Activated CD8-positive, alpha-beta memory T cell treated with anti-CD3 and anti-CD28 coated beads for 1 hour (primary cell): ENCODE measurements at places on chromosomes 2 and 18.

GRCh38 chr2:229725716-229726574 is 11.6 kb upstream of the DNER start:
- no peak for DNase-seq

DNA sequence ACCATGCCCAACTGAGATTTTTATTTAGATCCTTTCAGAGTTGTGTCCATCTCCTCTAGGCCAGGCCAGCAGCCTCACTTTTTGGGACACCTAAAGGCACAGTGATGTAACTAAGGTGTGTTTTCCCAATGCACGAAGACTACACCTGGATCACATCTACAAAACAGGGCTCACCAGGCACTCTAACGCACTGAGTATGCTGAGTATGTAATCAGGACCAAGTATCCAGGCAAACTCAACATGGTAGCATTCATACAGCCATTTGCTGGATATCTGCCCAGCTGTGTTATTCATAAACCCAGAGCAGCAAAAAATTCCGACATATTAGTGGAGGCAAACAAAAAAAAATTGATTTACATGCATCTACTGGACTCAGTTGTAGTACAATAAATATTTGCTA is 33.8 kb downstream of the LPIN2 start:
- DNase-seq: no peak

DNA sequence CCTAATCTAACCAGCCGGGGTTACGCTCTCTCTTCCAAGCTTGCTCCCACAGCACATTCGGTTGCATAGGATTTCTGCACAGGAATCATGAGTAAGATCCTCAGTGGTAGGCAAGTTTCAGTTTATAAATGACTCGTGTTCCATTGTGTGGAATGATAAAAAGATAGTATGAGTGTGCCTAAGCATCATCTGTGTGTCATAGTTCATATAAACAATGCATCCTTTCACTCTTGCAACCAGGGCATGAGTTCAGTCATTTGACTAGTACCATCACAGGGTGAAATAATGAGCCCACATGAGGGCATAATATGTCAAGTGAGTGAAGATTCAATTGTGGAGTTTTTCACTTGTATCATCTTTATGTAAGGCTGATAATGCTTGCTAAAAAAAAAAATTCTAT is 417.1 kb upstream of the CDH2 start:
- no peak for DNase-seq

DNA sequence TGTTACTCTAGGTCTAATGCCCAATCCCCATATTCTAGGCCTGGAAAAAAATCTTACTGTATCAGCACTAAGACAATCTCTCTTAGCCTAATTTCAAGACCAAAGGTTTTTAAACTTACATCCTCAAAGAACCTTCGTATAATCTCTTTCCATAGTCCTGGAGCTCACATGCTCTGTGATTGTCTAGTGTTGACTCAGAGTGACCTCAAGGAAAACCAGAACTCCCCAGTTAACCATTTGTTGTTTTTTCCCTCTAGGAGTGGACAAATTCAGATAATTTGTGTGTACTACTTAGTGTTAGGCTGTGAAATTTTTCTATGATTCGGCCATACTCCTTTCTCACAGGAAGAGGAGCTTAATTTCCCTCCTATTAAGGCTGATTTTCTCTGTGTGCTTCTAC is 536.1 kb downstream of the SLC4A3 start:
- no peak for DNase-seq

GRCh38 chr2:44314362-44314761 is 39.1 kb downstream of the SLC3A1 start:
- no peak for DNase-seq

DNA sequence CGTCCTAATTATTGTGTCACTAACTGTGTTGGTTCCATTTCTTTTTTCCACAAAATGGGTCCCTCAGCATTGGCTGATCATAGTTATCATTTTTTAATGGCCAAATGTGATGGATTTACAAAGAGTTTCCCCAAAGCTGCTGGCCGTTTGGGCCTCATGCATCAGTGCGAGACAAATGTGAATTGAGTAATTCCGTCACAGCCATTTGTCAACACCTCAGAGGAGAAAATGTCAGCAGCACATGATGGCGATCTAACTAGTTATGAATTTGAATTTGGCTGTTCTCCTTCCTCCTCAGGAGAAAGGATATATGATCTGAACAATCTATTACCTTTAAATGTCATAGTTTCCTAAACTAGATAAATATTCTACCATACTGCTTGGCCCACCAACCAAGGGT is 54.9 kb upstream of the SP3 start:
- DNase-seq: no peak

DNA sequence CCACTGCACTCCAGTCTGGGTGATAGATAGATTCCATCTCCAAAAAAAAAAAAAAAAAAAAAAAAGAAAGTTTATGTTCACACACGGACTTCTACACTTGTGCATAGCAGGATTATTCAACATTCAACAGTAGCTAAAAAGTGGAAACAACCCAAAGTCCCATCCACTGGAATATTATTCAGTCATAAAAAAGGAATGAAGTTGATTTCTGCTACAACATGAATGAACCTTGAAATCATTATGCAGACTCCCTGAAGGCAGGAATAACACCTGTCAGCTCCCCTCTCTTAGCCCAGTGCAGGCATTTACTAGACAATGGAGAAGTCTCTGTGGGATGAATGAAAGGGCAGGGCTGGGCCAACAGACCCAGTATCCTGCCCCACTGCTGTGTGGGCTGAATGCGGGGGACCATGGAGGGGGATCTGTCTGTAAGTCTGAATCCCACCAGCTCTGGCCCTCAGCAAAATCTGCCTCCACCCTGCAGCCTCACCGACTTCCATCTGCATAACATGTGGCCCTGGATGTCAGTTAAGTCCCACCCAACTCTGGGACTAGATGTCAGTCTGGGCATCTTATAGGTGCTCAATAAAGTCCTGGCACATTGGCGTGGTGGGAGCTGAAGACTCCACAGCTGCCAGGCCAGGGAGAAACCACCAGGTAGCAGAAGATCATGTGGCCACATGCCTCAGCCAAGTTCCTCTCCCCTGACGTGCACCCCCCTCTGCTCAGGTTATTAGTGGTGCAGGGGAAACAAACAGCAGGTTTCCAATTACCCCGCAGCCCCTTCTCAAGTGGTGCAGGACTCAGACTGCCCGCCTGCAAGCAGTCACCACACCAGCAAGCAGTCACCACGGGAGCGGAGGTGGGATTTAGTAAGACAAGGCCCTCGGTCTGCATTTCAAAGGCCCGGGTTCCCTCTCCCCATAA is 8.9 kb downstream of the ZFP36L2 start:
- DNase-seq: no peak

GRCh38 chr2:32009516-32010256 is 1.1 kb downstream of the MEMO1 start:
- peak; percentile 20 for DNase-seq

DNA sequence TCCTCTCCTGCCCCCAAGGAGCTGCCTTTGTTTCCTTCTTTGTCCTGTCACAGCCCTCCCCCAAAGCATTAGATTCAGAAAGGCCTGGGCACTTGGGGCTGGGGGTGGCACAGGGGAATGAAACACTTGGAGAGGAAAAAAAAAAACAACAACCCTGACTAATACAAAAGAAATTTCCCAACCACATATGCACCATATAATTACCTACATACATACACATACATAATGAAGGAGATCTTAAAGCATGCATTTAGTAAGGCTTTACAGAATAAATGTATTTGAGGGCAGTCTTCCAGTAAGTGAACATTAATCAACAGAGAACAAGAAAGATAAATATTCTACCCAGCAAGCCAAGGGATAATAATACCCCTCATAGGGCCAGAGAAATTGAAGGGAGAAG is 70.0 kb upstream of the PPP1CB start:
- DNase-seq: no peak

DNA sequence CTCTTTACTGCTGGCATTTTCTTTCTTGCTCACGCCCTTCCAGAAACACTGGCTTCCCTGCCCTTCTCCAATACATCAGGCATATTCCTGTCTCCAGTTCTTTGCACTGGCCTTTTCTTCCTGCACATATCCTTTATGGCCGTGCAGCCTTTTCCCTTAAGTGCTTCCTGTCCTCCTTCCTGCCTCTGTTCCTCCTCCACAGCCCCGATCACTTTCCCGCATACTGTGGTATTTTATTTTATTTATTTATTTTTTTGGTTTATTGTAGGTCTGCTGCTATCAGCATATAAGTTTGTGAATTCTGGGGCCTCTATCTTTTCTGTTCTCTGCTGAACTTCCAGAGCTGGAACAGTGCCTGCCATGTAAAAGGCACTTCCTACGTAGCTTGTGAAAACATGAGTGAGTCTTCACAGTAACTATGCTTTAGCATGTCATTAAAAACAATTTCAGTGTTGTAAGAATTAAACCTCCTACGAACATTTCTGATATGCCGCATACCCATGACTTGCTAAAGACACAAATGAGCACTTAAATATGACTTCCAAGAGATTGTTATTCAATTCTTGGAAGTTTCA is 289.1 kb downstream of the TRIB2 start:
- no peak for DNase-seq

- no peak for DNase-seq
Measured at GRCh38 chr2:83725735-83726134, 733.3 kb downstream of the SUCLG1 start.

DNA sequence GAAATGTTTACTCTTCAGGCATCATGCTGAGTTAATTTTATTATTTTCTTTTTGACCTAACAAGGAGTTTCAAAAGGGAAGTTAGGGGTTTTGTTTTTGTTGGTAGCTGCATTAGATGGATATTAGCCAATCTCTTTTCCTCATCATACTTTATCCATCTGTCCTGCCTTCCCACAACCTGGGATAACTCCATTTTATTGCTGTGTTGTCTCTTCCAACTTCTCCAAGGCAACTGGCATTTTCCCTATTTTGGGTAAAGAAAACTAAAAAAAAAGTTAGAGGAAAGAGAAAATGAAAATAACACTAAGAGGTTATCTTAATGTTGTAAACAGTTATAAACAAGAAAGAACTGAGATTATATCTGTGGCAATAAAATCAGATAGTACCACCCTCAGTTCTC is 147.0 kb downstream of the PID1 start:
- no peak for DNase-seq

GRCh38 chr2:69358914-69359313 is 28.1 kb downstream of the GFPT1 start:
- no peak for DNase-seq

DNA sequence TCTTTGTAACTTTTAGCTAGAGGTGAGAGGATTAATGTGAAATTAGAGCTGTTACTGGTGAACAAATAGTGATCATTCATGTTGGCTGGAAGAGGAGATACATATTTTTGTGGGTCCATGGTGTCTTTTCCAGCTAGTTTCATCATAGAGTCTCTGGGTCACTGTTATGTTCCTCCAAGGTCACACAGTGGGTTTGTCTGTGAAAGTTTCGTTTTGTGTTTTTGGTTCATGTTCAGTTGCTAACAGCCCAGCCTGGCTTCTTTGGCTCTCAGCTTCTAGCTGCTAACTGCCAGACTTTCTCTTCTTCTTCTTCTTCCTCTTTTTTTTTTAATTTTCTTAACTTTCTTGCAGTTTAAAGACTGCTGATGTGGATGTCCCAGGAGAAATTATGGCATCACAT is 480.0 kb upstream of the SYT4 start:
- DNase-seq: no peak

DNA sequence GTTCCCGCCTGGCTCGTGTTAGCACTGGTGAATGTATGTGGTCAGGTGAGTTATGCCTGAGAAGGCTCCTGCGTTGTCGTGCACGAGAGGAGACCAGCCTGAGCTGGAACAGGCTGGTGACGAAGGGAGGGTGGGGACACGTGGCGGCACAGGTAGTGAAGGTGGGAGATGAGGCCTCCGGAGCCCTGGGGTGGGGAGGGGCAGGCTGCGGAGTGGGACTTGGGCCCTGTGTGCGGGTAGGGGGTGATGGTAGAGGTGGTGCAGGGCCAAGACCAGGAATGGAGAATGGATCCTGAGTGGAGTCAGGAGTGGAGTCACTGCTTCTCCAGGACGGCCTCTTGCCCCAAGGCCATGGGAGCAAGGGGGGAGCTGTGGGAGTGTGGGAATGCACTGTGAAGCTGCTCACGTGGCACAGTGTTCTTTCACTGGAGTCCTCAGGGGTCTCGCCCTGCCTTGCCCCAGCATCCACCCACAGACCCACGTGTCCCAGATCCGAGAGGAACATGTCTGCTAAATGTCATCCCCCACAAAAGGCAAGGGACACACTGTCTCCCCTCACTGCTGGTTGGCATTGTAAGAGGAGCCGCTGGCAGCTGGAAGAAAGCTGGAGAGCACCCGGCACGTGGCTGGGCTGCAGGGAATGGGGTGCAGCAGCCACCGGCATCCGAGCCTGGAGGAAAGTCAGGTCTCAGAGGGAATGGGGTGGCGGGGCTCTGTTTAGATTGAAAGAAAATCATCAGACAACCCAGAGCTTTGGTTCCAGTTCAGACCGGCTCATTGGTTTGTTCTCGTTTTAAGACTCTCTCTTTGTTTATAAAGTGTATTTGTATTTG is 63.7 kb downstream of the CYP26B1 start:
- no peak for DNase-seq

- no peak for DNase-seq
Measured at GRCh38 chr2:19806131-19806530, 95.7 kb downstream of the TTC32 start.
